ENCODE measurements at places on chromosomes 3 and 15.
A peak's percentile ranks its signal among the peaks of the same experiment; 100 is the strongest.

DNA sequence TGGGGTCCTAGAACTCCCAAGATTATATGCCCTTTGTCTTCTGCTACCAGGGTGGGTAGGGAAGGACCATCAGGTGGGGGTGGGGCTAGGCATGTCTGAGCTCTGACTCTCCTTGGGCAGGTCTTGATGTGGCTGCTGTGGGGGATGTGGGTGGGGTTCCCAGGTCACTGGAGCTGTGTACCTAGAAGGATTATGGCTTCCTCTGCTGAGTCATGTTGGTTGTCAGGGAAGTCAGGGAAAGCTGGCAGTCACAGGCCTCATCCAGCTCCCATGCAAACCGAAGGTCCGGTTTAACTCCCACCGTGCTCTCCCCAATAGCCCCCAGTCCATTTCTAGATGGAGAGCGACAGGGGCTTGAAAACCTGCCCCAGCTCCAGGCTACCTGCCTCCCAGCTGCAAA is 35.2 kb downstream of the EID1 start:
- DNase-seq: no peak

GRCh38 chr3:52880047-52880446 is 17.3 kb downstream of the STIMATE start:
- no peak for DNase-seq

GRCh38 chr3:100399341-100400071 is 1.4 kb downstream of the TOMM70 start:
- DNase-seq: no peak

GRCh38 chr3:144437989-144438388 is 466.4 kb downstream of the DIPK2A start:
- DNase-seq: no peak

GRCh38 chr3:191100516-191100915 is 98.5 kb upstream of the OSTN start:
- no peak for DNase-seq

DNA sequence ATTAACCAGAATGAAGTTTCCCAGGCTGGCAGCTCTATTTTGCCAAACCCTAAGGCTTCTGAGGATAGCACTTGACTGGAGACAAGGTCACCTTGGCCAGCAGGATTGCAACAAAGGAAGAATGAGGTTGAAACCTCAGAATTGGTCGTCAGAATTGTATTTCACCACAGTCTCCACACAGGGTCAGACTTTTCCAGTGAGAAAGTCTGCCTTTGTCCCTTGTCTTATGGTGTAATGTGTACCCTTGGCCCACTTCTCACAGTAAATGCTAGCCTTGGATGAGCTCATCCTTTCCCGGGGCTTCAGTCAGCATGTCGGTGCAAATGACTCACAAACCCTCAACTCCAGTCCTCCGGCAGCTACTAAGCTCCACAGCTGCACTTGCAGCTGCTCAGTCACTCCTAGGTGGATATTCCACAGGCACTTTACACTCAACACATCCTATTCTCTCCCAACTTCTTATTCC is 19.7 kb downstream of the SSR3 start:
- no peak for DNase-seq

- DNase-seq: no peak
Observed at GRCh38 chr3:101814835-101815234, 34.5 kb upstream of the NFKBIZ start.

- DNase-seq: no peak
Observed at GRCh38 chr3:58576716-58577115, 475 bp downstream of the FAM107A start.

- DNase-seq: no peak
Observed at GRCh38 chr3:52005571-52005986, 9.9 kb upstream of the RPL29 start.

DNA sequence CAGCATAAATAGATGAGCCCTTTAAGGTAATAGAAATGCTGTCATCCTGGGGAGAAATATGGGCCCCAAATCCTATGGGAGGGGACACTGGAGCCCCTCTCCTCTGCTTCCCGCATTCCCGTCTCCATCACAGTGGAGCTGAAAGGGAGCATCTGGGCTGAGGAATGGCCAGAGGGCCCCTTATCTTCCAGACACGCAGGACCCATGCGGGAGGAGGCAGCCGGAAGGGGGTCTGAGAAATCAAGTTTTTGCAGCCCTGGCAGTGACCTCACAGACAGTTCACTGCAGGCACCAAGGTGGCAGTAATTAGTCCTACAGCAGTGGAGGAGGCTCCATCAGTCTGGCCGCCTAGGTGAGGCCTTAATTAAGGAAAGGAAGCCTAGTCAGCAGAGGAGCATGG is 80.2 kb downstream of the RAB11A start:
- DNase-seq: no peak

DNA sequence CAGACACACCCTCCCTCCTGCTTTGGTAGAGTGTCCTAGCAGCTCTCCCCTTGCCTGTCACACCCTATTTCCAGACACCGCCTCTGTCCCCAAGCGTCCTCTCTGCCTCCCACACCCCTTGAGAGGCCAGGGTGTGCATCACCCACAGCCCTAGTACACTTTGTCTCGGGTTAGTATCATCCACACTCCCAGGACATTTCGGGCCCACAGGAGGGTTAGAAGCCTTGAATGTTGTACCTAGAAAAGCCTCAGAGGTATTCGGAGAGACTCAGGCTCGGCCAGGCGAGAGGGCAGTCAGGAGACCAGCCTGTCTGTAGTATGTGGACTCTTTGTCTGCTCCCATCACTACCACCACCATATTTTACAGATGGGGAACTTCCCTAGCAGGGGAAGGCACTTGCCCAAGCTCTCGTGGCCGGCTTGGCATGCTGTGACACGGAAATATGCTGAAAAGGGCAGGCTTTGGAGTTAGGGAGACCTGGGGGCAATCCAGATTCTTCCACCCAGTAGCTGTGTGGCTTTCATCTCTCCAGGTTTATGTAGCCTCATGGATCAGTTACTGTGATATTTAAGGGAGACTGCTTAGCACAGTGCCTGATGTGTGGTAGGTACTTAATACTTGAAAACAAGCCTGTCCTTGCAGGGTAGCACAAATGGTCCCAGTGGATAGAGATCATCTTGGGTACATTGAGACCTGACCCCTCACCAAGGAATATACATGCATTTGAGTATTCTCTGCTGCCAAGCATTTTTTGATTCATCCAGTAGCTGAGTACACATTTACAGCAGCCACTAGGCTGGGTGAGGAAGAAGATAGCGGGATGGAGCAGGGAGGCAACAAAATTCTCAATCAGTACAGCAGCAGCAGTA is 1.4 kb downstream of the TMEM43 start:
- no peak for DNase-seq

GRCh38 chr15:98649472-98650416 is 1.4 kb downstream of the IGF1R start:
- DNase-seq: peak; percentile 19

DNA sequence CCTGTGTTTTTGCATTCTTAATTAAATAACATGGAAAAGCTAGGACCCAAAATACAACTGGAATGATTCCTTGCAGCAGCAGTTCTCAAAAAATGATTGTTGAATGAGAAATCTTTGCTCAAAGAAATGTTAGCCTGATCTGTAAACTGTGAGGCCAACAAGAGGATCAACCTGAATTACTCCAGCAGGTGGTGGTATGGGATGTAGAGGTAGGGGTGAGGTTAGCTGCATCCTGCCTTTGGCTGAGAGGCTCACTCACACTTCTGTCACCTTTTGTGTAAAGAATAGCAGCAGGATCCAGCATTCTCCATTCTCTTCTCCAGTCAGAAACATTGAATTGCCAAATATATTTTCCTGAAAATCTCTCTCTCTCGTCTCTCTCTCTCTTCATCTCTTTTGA is 26.5 kb upstream of the FAM98B start:
- no peak for DNase-seq

- no peak for DNase-seq
Observed at GRCh38 chr15:35505141-35505540, 40.8 kb downstream of the DPH6 start.

- no peak for DNase-seq
Observed at GRCh38 chr3:98482717-98483482, 14.6 kb upstream of the OR5K2 start.

DNA sequence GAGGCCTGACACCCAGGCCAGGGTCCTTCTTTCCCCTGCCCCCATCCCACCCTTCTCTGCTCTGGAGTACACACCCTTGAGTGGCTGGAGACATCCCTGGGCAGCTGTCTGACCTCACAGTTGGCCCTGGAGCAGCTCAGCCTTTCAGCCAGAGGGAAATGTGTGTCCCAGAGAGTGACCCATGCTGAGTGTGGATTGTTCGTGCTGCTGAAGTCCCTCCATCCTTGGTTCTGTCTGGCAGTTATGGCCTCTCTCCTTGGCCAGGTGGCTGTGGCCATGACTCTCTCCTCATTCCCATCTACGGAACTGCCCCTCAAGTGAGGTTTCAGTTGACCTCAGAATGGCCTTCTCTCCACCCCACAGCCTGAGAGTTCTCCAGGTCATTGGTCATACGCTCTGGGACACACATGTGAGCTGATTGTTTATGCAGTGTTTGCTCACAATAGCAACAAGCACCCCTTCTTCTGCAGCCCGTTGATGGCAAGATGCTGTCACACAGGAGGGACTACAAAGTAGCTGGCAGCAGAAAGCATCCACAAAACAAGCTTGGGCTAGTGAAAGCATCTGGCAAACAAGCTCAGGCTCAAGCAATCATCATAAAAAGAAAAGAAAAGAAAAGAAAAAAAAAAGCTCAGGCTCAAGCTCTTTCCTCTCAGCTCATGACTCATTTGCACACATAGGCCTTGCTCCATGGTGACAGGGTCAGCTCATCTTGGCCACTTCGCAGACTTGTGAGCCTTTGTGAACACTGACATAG is 55.3 kb upstream of the ITGA11 start:
- DNase-seq: no peak

Data from activated gamma-delta T cell (primary cell).